T-helper 2 cell (primary cell): ENCODE measurements at places on chromosomes 16 and 17.

- no peak for DNase-seq
Observed at GRCh38 chr17:71765437-71765836, 355.4 kb upstream of the SOX9 start.

- DNase-seq: no peak
Observed at GRCh38 chr16:84295203-84295860, 654 bp downstream of the WFDC1 start.

- DNase-seq: no peak
Observed at GRCh38 chr17:80191865-80192661, 22.2 kb downstream of the CARD14 start.

- no peak for DNase-seq
Observed at GRCh38 chr16:78584213-78584860, 484.9 kb downstream of the WWOX start.

GRCh38 chr16:3553138-3553923 lies 23.9 kb downstream of the NLRC3 start:
- no peak for DNase-seq

GRCh38 chr16:73206151-73206707 lies 158.3 kb upstream of the ZFHX3 start:
- no peak for DNase-seq

GRCh38 chr17:32917842-32918241 lies 10.1 kb upstream of the TMEM98 start:
- DNase-seq: no peak

- no peak for DNase-seq
Observed at GRCh38 chr17:73689596-73690275, 45.5 kb upstream of the SDK2 start.

- DNase-seq: no peak
Observed at GRCh38 chr17:77596491-77597417, 361.7 kb upstream of the TNRC6C start.

GRCh38 chr16:20347666-20348364 lies 4.7 kb downstream of the UMOD start:
- DNase-seq: no peak

GRCh38 chr16:11689031-11689840 lies 21.0 kb downstream of the SNN start:
- DNase-seq: no peak

- no peak for DNase-seq
Observed at GRCh38 chr17:74860229-74860871, 665 bp upstream of the GRIN2C start.

- no peak for DNase-seq
Observed at GRCh38 chr17:5980941-5981340, 89.2 kb upstream of the WSCD1 start.

DNA sequence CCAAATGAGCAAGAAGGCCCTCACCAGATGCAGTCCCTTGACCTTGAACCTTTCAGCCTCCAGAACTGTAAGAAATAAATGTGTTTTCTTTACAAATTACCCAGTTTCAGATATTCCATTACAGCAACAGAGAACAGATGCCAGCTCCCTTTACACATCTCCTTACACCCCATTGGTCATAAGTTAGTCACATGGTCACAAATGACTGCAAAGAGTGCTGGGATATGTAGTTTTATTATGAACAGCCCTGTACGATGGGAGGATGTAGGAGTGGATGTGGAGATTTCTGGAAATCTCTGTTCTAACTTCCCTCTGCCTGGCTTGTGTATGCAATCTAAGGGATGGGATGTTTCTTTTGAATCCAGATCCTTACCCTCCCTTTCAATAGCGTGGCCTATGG lies 13.3 kb upstream of the RPL38 start:
- no peak for DNase-seq

- no peak for DNase-seq
Observed at GRCh38 chr17:68356949-68357455, 65.7 kb downstream of the ARSG start.

GRCh38 chr17:64707050-64707591 lies 45.0 kb upstream of the SMURF2 start:
- no peak for DNase-seq

- DNase-seq: no peak
Observed at GRCh38 chr16:827513-827912, 27.0 kb upstream of the GNG13 start.

DNA sequence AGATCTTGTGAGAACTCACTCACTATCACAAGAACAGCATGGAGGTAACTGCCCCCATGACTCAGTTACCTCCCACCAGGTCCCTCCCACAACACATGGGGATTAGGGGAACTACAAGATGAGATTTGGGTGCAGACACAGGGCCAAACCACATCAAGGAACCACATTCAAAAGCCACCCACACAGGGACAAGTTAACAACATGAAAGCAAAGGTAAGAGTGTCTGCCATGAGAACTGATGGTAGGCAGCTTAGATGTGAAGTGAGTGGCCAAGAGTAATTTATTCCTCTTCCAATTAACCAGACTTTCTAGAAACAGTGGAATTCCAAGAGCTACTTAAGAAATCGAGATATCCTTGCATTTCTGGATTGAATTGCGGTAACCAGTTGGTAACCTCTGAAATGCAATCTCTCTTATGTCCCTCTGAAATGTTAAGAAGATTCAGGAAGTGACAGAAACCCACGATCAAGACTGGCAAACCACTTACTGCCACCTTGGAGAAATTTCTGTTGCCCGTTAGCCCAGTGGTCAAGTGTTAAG lies 167.4 kb upstream of the CACNG5 start:
- DNase-seq: peak; percentile 72

DNA sequence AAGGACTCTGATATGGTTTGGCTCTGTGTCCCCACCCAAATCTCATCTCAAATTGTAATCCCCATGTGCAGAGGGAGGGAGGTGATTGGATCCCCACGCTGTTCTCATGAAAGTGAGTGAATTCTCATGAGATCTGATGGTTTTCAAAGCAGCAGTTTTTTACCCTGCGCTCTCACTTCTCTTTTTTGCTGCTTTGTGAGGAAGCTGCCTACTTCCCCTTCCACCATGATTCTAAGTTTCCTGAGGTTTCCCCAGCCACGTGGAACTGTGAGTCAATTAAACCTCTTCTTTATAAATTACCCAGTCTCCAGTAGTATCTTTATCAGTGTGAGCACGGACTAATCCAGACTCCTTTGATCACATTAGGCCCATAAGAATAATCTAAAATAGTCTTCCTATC lies 719.7 kb upstream of the CDH8 start:
- no peak for DNase-seq

- peak; percentile 70 for DNase-seq
Observed at GRCh38 chr17:78176548-78177025, 8.2 kb downstream of the SYNGR2 start.

GRCh38 chr17:78332991-78333390 lies 26.9 kb downstream of the SOCS3 start:
- no peak for DNase-seq

DNA sequence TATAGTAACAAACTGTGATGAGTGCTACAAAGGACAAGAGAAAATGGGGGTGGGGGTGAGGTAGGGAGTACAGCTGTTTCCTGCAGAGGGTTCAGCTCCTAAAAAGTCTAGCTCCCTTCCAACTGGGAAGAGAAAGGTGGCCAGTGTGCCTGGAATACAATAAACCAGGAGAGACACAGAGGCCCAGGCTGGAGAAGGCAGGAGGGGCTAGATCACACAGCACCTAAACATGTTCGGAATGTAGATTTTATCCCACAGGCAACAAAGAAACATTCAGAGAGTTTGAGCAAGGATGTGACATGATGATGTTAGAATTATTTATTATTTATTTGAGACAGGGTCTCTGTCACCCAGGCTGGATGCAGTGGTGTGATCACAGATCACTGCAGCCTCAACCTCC lies 10.2 kb downstream of the TEX2 start:
- DNase-seq: no peak

GRCh38 chr16:80899809-80900592 lies 95.6 kb upstream of the CDYL2 start:
- DNase-seq: no peak

- DNase-seq: no peak
Observed at GRCh38 chr16:84103678-84104077, 13.1 kb downstream of the MBTPS1 start.

DNA sequence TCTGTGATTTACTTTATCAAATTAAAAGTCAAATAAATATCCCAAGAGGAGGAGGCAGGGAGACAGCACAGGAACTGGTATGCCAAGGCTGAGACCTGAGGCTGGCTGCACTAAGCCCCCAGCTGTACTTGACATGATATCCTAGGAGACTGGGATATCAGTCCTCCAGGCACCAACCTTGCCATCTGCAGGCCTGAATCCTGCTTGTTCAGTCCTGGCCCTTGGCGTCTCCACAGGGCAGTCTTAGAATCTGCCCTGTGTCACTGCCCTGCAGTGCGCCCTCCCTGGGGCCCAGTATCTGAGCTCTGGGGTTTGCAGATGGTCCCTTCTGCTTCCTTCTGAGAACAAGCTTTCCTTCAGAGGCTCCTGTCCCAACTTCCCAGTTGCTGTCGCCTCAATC lies 75.9 kb downstream of the HS3ST3A1 start:
- DNase-seq: no peak

DNA sequence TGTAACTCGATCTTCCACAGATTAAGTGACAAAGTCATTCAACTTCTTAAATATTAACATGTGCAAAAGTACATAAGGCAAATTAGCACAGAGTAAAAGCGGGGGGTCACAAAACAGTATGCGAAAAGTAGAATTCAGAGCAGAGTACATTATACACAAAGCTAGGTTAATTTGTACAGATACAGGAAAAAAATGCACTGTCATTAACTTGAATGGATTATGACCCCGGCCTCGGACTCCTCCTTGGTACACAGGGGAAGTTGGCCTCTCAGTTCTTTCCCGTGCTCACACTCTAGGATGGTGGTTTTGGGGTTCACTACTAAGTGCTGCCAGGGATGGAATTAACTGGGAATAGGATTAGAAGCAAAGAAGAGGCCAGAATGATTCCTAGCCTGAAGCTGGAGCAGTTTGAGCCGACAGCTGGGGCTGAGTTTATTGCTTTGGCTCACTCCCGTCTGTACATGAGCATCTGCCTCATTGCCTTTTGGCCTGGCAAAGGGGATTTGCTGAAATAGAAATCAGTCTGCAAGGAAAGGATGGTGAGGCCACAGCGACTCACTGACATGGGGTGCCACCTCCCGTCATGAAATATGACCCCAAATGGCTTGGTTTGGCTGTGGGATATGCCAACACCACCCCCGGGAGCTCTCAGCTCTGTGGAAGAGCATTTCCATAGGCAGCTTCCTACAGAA lies 23.6 kb downstream of the NTN1 start:
- DNase-seq: no peak

- peak; percentile 13 for DNase-seq
Observed at GRCh38 chr17:4584101-4584916, at the start of gene SMTNL2. Gene SMTNL2 (plus strand): TSS chr17:4584529. CDS start chr17:4584606, 77 bp downstream.

- no peak for DNase-seq
Observed at GRCh38 chr16:70715055-70715858, 29.4 kb upstream of the MTSS2 start.

GRCh38 chr16:84751947-84752346 lies 52.1 kb downstream of the USP10 start:
- DNase-seq: no peak

DNA sequence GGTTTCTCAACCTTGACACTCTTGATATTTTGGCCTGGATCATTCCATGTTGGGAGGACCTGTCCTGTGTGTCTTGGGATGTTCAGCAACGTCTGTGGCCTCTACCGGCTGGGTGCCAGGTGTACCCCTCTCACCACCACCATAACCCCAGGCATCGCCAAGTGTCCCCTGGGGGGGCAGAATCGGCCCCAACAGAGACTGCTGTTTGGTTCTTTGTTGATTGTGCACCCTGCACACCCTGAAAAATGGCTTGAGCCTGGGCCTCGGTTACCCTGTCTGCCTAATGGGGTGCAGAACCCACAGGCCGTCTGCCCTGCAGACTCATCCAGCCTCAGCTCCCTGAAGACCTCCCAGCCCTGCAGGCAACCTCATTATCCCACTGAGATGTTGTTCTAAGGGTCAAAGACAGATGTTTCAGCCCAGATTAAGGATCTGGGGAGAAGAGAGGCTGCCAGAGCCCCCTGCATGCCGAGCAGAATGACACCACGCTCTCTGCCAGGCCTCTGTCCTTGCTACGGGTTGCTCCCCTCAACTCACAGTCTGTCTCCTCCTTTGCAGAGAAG lies 9.2 kb downstream of the CACNG1 start:
- no peak for DNase-seq

DNA sequence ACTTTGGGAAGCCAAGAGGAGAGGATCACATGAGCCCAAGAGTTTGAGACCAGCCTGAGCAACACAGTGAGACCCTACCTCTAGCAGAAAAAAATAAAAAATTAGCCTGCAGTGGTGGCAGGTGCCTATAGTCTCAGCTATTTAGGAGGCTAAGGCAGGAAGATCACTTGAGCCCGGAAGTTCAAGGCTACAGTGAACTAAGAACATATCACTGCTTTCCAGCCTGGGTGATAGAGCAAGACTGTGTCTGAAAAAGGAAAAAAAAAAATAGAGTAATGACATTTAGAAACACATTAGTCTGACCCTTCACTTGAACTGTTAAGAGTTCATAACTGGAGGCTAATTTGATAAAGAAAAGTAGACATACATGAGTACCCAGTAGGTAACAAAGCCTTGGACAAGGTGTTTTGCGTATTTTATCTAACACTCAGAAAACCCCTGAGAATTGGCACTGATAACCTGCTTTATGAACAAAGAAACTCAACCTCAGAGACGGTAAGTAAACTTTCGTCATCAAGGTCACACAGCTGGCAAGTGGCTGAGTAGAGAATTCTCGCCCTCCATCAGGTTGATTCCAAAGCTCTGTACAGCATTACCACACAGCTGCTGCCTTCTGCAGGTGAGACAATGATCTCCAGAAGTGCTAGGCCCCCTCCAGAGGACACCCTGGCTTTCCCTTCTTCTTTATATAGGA lies 101.1 kb downstream of the SMG6 start:
- DNase-seq: no peak

DNA sequence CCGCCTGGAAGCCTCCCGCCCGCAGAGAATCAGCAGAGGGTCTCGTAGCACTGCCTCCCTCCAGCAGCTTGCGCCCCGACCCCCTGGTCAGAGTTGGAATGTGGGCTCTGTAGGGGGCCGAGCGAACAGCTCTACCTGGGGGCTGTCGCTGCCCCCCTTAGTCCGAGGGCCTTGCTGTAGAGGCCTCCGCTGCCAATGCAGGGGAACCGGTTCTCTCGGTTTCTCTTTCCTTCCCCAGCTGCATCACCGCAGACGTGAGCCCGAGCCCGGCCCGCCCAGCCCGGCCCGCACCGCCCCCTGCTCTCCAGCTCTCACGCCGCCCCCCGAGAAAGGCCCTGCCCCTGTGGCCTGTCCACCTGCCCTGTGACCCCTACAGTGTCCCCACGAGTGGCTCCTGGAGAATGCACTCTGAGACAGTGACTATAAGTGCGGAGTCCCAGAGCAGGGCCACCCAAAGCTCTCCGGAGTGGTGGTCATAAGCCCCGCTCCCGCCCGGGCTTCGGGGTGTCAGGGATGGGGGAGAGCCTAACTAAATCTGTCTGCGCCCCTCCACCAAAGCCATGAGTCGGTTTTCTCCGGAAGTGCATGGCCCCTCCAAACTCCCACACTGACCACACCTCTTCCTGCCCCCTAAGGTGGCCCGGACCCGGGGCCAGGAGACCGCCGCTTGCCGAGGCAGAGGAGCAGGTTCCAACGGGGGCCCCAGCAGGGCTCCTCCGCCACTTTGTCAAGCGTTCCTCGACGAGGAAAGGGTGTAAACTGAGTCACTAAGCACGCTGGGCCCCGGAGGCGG lies 1.7 kb downstream of the ARHGAP27 start:
- DNase-seq: no peak

GRCh38 chr17:77963441-77963840 lies 4.9 kb downstream of the TNRC6C start:
- peak; percentile 51 for DNase-seq
